ENCODE measurements at places on chromosomes 11 and 22. TPM values are rescaled to one million over a fixed set of nuclear protein-coding genes. Genes with fewer than 3 reads are reported as not detected.

Gene ASRGL1
- total RNA-seq, result 54.8 TPM

Gene SLC2A11
- total RNA-seq, result 13.2 TPM

Gene TYR
- not detected for total RNA-seq

Gene USP2
- 3.0 TPM for total RNA-seq

Gene PANX1
- 20.0 TPM for total RNA-seq

DNA sequence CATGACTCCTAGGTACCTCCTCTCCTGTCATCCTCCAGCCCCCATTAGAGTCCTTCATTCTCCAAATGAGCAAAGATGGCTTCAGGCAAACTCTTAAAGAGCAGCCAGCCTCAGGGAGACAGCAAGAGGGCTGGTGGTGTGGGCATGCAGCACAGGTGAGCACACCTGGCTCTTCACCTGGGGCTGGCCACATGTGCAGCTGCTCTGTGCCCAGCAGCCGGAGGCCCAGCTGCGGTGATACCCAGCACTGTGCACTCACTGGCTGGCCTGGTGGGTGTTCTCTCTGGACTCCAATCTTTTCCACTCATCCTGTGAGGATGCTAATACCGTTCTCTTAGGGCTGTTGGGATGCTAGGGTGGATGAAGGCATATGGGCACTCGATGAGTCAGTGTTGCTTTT lies 106.1 kb upstream of the PARVA start:
- DNase-seq, result no peak

DNA sequence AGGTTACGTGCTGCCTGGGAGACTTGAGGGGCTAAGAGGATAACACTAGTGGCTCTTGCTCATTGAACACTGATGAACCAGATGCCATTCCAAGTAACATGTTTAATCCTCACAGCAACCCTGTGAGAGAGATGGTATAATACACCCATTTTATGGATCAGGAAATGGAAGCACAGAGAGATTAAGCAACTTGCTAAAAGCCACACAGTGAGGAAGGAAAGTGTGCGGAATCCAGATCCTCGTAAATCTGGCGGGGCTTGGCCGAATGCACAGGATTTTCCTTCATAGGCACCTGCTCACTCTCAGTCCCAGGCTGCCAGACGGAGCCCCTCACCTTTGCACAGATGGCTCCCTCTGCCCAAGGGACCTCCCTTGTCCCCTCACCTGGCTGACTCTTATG lies 7.7 kb upstream of the FOSL1 start:
- no peak for DNase-seq

- no peak for DNase-seq
Observed at GRCh38 chr11:130815097-130815802, 101.0 kb downstream of the SNX19 start.

DNA sequence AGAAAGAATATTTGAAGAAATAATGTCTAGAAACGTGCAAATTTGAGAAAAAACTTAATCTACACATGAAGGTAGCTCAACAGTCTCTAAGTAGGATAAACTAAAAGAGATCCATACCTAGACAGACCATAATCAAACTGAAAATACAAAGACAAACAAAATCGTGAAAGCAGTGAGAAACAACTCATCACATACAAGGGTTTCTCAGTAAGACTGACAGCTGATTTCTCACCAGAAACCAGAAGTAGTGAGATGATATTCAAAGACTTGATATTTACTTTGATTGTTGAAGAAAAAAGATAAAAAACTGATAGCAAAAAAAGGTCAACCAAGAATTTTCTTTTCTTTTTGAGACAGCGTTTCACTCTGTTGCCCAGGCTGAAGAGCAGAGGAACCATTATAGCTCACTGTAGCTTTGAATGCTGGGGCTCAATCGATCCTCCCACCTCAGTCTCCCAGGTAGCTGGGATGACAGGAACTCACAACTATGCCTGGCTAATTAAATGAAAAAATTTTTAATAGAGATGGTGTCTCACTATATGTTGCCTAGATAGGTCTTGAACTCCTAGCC lies 17.4 kb downstream of the NPAT start:
- no peak for DNase-seq

- no peak for DNase-seq
Observed at GRCh38 chr22:50257451-50258360, 3.8 kb downstream of the MAPK12 start.

GRCh38 chr11:67644472-67645418 lies 5.2 kb upstream of the TBX10 start:
- DNase-seq, result peak; percentile 36

DNA sequence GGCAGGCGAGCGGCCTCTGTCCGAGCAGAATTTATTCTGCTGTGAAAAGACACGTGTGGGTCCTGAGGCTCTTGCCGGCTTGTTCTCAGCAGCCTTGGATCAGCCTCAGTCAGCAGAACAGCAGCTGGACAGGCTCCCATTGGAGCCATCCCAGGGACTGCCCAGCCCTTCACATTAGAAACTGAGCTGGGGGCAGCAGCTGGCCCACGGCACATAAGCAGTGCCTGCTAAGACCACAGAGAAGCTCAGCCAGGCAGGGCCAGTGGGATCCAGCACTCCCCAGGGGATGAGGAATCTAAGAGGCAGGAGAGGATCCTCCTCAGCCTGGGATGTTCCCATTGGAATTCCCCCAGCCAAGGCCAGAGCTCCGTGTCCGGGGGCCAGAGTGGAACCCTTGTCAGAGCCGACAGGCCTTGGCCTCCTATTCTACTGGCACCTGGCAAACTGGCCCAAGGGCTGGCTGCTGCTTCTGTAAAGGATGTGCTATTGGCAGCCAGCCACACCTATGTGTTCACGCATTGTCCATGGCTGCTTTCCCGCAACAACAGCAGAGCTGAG lies 18.2 kb downstream of the RTN4R start:
- DNase-seq, result no peak

GRCh38 chr11:93193731-93194130 lies 4.1 kb downstream of the SLC36A4 start:
- no peak for DNase-seq

- no peak for DNase-seq
Observed at GRCh38 chr11:46073632-46074031, 47.6 kb downstream of the PHF21A start.

DNA sequence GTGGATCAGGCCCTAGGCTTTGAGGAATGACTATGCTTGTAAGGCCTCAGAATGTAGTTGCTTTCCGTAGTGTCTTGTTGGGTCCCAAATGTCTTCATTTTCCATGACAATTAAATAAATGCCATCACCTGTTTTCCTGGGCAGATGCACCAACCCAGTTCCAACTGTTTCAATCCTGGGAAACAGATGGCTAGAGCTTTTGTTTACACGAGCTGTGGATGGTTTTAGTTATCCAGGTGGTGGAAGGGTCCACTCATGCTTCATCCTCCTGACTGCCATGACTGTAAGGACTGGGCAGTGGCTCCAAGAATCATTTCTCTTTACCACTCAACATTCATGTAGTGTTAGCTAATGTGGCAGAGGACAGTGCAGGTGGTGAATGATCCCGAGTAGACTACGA lies 8.6 kb downstream of the RCN1 start:
- DNase-seq, result no peak

GRCh38 chr11:1600626-1601025 lies 2.5 kb upstream of the KRTAP5-2 start:
- DNase-seq, result no peak

DNA sequence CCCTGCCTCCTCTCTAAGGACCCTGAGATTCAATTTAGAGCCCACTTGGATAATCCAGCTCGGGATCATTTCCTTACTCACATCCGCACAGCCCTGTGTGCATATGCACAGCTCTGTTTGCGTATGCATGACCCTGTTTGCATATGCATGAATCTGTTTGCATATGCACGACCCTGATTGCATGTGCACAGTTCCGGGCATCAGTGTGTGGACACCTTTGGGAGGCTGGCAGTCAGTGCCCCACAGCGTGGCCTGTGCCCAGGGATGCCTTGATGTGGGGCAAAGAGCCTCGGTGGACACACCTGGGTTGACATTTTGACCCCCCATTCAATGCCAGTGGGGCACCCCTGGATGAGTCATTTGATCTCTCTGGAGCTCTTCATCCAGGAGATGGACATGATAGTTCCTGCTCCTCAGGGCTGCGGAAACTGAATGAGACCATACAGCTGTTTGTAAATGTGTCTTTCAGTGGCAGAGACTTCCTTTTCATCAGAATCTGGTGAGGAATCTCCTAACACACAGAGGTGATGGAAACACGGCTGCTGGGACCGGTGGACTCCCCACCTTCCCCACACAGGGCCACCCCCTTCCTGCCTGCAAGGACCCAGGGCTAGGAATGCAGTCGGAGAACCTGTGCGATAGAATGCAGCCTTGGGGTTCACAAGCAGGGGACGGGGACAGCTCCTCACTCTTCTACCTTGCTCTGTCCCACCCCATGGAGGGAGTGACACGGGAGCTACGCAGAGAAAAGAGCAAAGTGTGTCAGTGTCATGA lies 41.2 kb downstream of the MYEOV start:
- DNase-seq, result peak; percentile 25

- no peak for DNase-seq
Observed at GRCh38 chr22:36435516-36436415, 45.7 kb downstream of the TXN2 start.

DNA sequence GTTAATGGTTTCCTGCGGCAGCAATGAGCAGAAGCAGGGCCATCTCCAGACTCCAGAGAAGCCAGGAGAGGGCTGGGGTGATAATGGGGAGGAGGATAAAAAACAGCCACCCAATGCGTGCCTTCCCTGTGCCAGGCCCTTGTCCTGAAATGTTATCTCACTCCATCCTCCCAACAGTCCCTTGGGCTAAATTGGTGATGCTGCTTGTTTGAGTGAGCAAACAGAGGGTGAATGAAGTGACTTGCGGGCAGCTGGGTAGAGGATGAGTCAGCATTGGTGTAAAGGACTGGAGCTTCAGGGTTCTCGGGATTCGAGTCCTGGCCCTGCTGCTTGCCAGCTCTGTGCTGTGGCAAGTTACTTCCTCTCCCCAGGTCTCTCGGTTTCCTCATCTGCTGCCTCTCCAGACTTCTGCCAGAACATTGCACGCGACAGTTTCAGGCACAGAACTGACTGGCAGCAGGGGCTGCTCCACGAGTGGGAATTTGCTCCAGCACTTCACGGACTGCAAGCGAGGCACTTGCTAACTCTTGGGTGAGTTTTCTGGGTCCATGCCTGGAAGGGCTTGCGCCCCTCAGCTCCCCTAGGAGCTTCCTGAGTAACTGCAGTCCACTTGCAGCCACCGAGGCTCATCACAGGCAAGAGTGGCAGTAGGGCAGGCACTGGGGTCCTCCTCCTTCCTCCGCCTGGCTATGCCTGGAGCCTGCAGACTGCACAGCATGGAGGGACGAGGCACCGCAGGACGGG lies at the start of gene P2RY6:
Gene P2RY6 (plus strand): TSS at position 403 of the 744 bp plus-strand sequence. CDS start 24,181 bp downstream, outside the sequence.
- peak; percentile 67 for DNase-seq

- DNase-seq, result no peak
Observed at GRCh38 chr22:27310966-27311697, 490.4 kb downstream of the MN1 start.

DNA sequence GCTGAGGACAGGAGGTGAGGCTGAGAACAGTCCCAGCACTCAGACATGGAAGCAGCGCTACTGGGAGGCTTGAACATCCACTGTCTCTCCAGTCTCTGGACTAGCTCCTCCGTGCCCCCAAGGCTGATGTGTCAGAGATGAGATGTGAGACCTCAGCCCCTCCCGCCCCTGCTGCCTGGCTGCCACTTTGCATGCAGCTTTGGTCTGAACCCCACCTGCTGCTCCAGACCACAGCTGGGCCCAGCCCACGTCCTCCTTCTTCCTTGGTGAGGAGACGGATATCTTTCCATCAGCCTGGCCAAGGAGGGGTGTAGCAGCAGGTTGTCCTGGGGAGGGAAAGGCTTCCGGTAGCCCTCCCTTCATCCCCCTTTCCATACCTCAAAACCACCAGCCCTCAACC lies 148.0 kb upstream of the B3GAT1 start:
- peak; percentile 61 for DNase-seq

DNA sequence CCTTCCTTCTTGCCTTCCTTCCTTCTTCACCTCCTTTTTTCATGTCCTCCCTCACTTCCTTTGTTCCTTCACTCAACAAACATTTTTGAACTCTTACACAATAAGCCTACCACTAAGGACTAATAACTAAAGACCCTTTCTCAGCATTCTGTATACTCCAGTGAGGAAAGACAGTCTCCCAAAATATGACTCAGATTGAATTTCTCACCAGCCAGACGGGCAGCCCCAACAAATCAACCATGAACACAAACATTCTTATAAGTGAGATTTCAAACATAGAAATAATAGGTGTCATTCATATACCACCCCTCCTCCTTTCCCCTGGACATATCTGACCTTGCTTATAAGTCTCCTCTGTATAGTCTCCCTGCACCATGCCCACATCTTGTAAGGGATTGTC lies 1079.7 kb downstream of the OPCML start:
- DNase-seq, result no peak

DNA sequence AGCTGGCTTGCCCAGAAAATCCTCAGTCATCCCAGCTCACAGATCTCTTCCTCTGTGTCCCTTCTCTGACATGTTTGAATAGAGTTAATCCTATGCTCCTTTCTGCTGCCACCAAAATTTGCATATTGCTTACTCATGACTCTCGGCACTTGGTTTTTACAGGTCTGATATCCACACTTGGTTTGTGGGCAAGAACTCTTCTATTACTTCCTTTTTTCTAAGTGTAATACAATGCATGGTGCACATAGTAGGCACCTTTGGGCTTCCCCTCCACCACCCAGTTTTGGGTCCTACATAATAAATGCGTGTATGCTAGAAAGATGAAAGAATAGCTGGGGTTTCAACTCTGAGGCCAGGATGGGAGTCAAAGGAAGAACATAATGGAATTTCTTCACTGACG lies 69.7 kb upstream of the GRK3 start:
- no peak for DNase-seq

- peak; percentile 20 for DNase-seq
Observed at GRCh38 chr22:23571486-23571885, 8.6 kb downstream of the IGLL1 start.

DNA sequence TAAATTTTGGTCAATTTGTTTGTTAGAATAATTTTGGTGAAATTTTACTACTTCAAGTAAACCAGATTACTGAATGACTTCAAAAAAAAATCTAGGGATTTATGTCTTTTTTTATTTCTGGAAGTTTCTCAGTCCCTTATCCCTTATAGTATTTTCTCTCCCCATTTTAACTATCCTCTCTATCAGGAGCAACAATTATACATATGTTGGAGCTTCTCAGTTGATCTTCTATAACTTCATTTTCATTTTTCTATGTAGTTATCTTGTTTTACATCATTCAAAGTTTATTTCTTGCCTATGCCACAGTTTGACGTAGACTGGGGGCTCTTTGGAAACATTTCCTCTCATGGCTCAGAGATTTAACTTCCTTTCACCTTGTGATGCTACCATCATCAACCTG lies 34.2 kb downstream of the NNMT start:
- DNase-seq, result no peak

- DNase-seq, result no peak
Observed at GRCh38 chr11:60241786-60242185, 1.2 kb downstream of the MS4A4E start.

All from upper lobe of right lung (tissue), 1 donor.